ENCODE measurements at places on chromosomes 11 and 22.

DNA sequence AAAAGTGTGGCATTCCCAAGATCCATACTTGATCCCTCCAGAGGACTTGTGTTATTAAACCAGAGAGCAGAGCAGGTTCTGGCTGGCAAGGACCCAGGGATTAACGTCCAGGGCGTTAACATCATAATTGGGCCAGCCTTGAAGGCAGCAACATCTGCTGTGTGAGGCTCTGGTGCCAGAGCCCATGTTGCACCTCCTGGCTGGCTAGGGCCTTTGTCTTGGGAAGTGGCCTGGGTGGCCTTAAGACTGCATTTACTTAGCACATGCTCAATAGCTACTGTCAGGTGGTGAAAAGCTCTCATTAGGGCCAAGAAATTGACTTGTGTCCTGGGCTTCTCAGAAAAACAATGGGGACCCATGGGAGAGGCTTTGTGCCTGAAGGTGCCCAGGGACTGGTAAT is 66.6 kb downstream of the CACNG2 start:
- no peak for DNase-seq

- DNase-seq: no peak
Observed at GRCh38 chr11:118609380-118610224, 2.2 kb downstream of the PHLDB1 start.

DNA sequence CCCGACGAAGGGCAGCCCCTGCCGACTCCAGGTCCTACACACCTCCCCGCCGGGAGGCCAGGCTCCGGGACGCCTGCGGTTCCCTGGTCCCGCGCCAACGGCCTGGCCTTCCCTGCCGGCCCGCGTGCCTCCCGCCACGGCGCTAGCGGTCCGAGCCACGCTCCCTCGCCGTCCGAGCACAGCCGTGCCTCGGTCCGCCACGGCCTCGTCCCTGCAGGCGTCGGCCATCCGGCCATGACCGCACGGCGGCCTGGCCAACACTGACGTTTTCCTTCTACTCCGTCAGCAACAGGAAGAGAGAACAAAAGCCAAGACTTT is 532 bp downstream of the EIF4G2 start:
- no peak for DNase-seq

DNA sequence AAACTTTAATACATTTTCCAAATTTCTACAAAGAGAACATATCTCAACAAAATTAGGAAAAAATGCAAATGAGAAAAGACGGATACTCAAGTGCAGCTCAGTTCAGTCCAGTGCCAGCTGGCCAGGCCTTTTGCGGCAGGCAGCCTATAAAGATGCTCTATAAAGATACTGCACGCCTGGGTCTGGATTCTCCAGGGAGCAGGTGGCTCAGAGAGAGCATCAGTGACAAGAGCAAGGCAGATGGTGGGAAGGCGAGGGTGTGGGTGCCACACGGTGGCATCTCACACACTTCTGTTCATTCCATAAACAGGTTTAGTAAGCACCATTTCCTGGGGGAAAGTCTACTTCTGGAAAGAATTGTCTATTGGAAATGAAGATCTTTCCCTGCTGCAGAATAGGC is 18.1 kb upstream of the SCN3B start:
- DNase-seq: no peak

- no peak for DNase-seq
Observed at GRCh38 chr22:34943830-34944229, 122.1 kb upstream of the ISX start.

- no peak for DNase-seq
Observed at GRCh38 chr11:131811383-131811782, 441.0 kb downstream of the NTM start.

DNA sequence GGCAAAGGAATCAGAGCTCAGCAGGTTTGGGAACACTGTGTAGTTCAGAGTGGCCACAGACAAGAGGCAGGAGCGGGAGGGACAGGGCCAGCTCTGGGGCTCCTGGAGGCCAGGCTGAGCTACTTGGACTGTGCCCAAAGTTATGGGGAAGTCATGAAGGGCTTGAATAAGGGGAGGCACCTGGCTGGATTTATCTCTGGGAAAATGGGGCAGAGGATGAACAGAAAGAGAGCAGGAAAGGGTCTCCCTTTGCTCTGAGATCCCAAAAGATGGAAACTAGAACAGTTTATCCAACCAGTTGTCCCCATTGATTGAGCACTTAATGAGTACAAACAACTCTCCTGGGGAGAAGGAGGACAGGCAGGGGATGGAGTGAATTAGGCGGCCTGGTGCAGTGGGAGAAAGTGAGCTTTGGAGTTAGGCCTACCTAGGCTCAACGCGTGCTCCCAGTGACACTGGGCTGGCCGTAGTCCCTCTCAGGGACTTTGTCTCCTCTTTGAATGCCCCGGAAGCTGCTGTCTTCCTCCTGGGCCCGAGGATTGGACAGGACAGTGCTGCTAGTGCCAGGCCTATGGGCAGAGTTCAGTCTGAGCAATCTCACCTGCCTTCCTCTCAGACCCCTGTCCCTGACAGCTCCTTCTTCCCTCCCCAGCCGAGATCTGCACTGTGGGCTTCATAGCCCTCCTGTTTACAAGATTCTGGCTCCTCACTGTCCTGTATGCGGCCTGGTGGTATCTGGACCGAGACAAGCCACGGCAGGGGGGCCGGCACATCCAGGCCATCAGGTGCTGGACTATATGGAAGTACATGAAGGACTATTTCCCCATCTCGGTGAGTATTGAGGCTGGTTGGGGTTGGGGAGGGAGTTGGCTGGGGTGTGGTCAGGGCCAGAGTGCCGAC is 2.0 kb downstream of the MOGAT2 start:
- DNase-seq: no peak

DNA sequence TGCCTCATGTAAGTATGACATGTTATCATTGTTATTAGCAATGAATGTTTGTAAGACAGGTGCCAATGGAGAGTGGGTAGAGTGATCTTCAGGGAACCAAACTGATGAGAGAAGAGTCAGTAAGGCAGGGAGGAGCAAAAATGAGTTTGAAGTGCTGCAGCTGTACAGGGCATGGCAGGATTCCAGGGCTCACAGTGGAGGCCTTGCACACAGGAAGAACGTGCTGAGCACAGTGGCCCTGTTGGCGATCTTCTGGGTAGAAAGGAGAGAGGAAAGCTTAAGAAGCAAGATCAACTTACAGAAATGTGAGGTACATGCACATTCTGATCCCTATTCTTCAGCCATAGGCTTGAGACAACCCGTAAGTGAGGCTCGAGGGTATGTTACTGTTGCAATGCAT is 219.3 kb upstream of the TMEM45B start:
- DNase-seq: no peak

DNA sequence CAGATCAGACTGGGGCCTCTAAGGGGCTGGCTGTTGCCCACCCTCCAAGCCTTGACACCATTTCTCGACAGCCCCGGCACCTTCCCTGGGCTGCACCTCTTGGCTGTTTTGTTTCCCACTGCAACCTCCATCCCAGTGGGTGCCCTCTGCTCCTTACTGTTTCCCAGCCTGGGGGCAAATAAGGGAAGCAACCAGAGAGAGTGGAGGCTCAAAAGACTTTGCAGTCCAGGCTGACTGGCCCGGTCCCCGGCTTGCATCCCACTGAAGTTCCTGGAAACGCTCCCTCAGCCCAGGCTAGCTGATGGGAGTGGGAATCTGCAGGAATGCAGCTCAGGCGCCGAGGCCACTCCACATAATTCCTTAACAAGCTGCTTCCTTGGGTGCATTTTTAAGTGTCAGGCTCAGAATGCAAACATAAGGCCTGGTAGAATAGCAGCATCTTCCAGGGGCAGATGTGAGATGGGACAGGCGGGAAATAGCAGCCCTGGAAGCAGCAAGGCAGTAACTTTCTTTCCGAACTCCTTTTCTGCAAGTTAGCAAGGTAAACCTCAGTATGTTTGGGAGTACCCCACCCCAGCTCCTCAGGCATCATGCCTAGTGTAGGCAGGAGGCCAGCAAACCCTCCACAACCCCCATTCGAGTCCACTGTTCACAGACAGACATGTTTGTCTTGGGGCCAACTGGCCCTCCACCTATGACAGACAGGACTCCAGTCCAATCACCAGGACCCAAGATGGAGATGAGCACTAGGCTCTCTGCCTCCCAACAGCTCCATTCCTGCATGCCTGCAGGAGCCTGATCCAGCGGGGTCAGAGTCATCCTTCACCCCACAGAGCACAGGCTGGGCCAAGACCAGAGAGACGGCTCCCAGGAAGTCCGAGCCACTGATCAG is 39.3 kb downstream of the RPL27A start:
- no peak for DNase-seq

DNA sequence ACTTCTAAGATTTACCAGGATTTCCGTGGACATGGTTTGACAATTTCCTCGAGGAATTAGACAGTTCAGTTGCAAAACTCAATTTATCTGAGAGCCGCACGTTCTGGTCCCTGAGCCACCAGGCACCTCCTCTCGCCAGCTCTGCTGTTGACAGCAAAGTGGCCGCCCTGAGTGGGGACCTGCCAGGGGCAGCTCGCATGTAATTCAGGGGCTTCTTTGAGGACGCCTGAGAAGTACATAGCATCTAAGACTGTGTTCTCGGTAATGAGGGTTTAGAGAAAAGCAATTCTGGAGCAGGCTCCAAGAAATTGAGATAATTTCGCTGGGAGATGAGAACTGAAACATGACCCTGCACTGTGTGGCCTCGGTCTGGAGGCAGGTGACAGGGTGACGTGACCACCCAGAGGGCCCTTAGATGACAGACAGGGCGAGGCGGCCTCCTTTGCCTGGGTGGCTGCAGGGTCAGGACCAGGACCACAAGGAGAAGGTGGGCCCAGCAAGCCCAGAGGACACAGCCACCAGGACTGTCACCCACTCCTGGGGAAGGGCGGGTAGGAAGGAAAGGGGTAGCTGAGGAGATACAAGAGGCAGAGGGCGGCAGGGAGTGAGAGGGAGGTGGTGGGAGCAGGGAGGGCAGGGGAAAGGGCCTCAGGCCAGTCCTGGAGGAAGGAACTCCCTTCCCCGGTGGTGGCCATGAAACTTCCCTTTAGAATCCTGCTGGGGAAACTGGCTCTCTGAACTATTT is 55.0 kb downstream of the RTL6 start:
- no peak for DNase-seq

DNA sequence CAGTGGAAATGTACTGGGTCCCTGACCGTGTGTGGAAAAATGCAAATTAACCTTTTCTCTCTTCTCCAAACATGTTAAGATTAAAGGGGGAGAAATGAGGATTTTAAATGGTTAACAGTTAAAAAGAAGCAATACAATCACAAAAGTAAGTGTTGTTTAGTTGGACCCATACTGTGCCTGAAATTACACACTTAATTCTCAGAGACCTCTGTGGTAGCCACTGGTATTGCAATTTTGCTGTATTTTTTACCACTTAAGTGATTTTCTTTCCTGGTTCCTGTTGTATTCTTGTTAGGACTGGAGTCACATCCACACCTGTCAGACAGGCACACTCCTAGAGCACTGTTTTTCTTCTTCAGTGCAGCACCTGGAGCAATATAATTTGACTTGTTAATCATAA is 179.6 kb upstream of the PDGFD start:
- DNase-seq: no peak

- DNase-seq: no peak
Observed at GRCh38 chr22:48234011-48234410, 1471.6 kb downstream of the TBC1D22A start.

DNA sequence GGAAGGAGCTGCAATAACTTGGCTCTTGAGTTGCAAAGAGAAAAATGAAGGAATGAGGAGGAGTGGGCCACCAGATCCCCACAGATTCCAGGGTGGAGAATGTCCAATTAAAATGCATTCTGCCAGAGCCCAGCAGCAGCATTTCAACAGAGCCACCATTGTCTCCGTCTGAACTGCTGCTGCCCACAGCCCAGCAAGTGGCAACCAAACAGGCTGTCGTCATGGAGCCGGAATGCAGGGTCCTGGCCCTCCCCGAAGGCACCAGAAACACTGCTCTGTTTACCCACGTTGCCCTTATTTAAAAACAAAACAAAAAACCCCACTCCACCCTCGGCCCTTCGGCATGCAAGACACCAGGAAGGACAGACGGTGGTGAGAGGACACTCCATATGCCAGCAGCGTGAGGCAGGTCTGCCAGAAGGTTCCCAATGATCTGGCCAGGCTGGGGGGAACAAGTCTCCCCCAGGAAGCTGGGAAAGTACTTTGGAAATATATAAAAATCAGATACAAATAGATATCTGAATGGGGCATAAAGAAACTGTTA is 32.5 kb downstream of the PLEKHA7 start:
- DNase-seq: no peak

GRCh38 chr11:43150697-43151096 is 161.1 kb upstream of the API5 start:
- no peak for DNase-seq

DNA sequence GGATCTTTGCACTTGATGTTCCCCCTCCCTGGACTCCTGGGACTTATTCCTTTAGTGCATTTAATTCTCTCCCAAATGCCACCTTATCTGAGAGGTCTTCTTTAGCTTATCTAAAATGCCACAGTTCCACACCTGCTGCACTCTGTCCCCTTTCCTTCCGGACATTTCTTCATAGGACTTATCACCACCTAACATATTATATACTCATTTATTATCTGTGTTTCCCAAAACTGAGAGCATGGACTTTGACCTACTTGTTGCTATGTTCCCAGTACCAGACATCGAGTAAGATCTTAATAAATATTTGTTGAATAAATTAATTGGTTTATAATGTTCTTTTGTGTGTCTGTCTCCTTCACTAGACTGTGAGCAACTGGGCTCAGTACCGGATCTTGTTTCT is 585.3 kb downstream of the INSC start:
- DNase-seq: no peak

DNA sequence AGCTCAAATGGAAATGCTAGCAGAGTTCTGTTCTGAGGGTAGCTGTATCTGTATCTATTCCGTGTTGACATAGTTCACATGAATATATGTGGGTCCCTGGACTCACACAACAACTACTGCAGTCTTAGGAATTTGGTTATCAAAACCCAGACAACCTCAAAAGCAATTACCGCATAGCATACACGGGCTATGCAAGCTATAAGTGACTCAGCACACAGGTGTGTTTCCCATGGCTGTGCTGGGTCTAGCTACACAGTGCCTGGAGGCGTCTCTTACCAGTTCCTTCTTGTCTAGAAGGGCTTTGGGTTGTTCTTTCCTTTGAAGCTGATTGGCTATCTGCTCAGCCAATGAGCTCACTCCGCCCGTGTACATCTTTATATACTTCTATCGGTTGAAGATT is 98.2 kb upstream of the BID start:
- no peak for DNase-seq

DNA sequence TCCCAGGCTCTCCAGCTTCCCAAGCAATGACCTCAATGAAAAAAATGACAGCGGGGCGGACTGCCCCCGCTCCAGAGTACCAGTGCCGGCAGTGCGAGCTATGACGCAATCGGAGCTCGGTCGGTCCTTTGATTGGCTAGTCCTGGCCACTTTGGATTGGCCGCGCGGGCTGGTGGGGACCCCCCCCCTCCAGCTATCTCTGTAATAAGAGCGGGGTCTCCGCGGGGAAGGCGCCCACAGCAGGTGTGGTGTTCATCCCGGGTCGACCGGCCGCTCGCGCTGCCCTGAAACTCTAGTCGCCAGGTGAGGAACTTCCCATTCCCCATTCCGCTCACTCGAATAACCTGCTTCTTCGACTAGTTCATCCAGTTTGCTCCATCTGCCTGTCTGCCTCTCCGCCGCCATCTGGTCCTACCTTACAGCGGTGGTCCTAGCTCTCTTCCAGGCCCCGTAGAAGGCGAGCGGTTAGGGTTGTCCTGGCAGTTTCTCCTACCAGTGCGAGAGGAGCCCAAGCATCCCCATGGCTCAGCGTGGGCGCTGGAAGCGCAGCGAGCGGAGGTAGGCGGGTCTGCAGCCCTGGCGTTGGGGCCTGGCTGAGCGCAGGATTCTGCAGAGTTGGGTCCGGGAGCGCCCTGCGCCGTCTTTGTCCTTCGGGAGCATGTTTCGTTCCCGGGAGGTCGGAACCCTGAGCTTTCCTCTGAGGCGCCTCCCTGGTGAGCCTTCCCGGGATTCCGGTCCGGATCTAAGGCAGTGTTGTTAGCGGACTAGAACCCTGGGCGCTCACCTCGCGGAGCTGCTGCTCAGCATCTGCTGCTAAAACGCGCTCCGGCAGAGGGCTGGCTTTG is at the start of gene CALCB:
TSS of gene CALCB (plus strand) at position 233 of the 845 bp plus-strand sequence. CDS start 1,126 bp downstream, outside the sequence.
- DNase-seq: no peak

Measured in stimulated activated CD8-positive, alpha-beta memory T cell treated with anti-CD3 and anti-CD28 coated beads, Interleukin-4, amount 100 ng/mL, for 4 hours (primary cell).